CD4-positive, alpha-beta T cell treated with Interleukin-17A for 1 hour (primary cell): ENCODE measurements at places on chromosomes 12 and 14.

DNA sequence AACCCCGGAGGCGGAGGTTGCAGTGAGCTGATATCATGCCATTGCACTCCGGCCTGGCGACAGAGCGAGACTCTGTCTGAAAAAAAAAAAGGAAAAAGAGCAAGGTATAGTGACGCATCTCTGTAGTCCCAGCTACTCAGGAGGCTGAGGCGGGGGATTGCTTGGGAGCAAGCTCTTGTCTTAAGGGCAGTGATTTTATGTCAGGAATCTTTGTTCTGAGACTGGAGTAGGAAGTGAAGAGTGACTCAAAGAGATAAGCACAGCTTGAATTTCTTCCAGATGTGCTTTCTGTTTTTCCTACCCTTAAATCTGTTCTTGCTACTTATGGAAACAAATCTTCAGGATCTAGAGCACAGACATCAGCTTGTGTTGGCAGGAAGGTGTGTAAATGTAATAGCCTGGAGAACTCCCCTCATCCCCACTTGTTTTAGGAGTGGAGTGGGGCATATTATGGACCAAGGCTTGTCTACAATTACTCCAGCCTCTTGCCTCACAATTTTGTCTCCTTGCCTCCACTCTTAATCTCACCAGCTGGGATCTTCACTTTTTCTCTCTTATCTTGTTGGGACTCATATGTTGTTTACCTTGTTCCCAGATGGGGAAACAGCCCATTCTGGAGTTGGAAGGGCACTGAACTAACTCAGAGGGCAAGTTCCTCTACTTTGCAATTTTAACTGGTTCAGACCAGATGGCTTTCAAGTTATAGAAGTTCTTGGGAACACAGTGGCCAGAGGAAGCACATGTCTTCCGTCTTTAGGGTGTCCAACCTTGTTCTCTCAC lies 7.5 kb downstream of the TMED2 start:
- no peak for DNase-seq

GRCh38 chr14:69312608-69313007 lies 52.6 kb downstream of the GALNT16 start:
- no peak for DNase-seq

- no peak for DNase-seq
Measured at GRCh38 chr14:72699852-72700257, 194.0 kb downstream of the DPF3 start.

GRCh38 chr14:51650716-51651387 lies 858 bp upstream of the FRMD6 start:
- DNase-seq, result no peak
